ENCODE measurements at places on chromosomes 1 and 21.

- ATAC-seq: peak; percentile 36
Observed at GRCh38 chr21:32021319-32021994, 148.6 kb downstream of the HUNK start.

GRCh38 chr1:87108228-87108627 lies 193.8 kb downstream of the HS2ST1 start:
- no peak for ATAC-seq

DNA sequence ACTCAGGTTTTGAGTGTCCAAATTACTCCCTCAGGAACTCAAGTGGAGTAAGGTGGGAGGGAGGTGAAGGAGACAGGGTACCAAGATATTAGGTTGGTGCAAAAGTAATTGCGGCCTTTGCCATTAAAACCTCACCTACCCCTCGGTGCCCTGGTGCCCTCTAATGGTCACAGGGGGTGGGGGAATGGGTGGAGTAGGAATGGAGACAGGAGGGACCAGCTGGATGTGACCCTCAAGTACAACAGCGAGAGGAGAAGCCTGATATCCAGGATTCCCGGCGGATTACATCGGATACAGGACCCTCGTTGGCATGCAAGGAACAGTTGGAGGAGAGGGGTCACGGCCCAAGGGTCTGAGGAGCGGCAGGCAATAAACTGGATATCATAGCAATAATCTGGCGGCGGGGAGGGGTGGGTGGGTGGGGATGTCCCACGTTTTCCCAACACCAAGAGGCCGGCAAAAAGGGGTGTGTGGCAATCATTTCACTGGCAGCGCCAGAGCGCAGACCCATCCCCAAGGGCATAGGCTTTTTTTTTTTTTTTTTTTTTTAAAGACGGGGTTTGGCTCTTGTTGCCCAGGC lies 4.3 kb upstream of the ZBTB7B start:
- no peak for ATAC-seq

DNA sequence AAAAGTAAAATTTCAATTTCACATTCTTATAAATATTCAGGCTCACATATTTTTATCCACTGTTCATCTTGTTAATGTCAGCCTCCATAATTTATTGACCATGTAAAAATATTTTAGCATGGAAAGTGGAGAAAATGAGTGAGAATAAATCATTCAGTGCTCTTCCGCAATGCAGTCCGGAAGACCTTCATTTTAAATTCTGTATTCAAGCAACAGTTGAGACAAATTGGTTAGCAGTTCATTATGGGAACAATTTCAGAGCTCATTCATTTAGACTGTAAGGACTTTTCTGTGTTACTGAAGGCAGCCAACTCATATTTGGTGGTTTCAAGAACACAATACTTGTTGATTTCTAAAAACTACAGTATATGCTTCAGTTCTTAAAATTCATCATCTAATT lies 97.8 kb downstream of the TYW3 start:
- no peak for ATAC-seq

- no peak for ATAC-seq
Observed at GRCh38 chr1:93275634-93276295, 69.9 kb upstream of the DR1 start.

DNA sequence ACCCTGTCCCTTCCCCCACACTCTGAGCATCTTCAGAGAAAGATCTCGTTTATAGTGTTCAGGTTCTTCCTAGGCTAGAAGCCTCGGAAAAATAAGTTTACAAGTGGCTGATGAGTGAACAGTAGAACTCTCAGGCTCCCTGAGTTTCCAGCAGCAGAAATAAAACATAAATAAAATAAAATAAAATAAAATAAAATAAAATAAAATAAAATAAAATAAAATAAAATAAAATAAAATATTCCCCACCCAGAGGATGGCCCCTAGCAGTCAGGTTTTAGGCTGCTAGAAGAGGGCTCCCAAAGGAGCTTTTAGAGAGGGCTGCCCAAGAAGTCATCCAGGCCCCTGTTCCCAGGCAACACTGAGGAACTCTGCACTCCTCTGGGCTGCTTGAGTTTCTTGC lies 55.1 kb downstream of the KCNC4 start:
- ATAC-seq: no peak

DNA sequence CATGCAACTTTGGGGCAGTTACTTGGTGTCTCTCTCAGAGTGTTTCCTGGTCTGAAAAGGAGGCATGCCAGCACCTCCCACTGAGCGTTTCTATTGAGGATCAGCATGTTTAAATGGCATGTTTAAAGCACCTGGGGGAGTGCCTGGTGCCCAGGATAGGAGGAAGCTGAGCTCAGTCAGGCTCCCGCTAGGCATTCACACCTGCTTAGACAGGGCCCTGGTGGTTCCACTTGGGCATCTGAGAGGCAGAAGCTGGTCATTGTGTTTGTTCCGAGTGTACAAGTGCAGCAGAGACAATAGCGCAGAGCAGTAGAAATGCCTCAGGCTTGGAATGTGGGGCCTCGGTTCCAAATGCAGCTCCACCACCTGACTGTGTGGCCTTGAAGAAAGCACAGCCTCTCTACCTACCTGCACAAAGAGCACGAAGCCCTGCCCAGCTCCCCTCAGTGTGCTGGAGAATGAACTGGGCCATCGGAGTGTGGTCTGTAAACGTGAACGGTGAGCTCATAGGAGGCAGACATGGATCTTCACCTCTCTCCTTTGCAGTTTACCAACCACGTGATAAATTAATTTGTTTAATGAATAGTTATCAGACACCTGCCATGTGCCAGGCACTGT lies 20.3 kb upstream of the TMEM222 start:
- no peak for ATAC-seq

GRCh38 chr1:44043176-44044070 lies 12.2 kb upstream of the SLC6A9 start:
- no peak for ATAC-seq

DNA sequence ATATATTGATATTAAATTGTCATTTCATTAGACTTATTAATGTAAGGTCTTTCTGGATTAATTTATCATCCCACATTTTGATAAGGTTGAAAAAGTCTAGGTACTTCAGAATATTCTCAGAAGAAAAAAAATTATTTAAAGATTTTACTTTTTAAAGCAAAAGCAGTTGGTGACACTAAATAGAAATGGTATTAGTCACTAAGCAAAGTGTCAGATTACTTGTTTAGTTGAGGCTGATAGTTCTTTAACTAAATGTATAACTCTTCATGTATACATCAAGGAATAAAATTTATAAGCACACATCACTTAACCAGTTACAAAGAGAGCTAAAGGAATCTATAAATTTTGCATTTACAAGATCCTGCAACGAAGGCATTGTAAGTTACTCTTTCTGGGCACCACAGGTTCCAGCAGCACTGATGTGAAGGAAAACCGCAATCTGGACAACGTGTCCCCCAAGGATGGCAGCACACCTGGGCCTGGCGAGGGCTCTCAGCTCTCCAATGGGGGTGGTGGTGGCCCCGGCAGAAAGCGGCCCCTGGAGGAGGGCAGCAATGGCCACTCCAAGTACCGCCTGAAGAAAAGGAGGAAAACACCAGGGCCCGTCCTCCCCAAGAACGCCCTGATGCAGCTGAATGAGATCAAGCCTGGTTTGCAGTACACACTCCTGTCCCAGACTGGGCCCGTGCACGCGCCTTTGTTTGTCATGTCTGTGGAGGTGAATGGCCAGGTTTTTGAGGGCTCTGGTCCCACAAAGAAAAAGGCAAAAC lies 101.1 kb downstream of the ADARB1 start:
- no peak for ATAC-seq
